ENCODE measurements at places on chromosomes 7 and 10.
A peak's percentile ranks its signal among the peaks of the same experiment; 100 is the strongest.

DNA sequence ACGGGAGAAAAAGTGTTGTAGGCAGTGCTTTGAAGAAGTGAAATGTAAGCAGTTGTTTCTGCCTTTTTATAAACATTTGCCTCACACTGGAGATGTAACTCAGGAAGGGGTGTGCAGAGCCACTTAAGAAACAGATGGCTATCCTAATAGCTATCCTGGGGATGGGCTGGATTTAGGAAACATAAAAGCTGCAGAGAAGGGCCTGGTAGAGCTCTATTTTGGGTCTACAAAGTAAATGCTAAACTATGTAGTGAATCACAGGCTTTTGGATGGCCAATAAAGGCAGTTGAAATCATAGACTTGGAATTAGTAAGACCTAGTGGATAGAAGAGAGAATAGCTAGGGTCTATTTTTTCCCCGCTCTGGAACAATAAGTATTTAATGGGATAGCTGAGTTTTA lies 79.9 kb upstream of the AGR3 start:
- DNase-seq, result no peak

GRCh38 chr7:158074896-158075632 lies 512.6 kb downstream of the PTPRN2 start:
- DNase-seq, result no peak

DNA sequence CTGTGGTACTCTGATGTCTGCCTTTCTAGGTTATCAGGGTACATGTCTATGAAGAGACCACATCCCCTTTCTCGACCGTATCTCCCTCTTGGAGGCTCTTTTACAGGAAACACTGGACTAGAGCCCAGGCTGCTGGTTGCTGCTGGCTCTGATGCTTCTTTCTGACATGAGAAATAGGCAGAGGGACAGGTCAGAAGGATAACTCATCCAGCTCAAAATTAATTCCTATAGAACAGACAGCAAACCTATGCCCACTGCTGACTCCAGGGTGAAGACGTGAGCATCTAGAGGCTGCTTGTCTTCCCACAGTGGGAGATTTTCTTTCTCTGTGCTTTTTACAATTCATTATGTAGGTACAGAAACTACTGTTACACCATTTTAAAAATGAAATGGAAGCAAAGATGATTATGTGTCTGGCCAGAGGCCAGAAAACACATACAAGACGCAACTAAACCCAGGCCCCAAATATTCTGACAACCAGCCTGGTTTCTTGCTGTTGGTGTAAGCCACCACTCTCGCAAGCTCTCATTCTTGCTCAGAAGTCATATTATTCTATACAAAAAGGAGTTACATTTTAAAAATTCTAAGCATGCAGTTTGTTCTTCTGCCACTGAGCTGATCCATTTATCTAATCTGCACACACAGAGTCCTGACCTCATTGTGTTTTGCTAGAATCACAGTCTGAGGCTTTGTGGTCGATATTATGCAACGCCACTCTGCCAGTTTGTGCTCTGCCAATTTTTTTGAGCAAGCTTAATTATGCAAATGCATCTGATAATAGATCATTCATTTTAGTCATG lies 424.3 kb downstream of the KIF20B start:
- no peak for DNase-seq

DNA sequence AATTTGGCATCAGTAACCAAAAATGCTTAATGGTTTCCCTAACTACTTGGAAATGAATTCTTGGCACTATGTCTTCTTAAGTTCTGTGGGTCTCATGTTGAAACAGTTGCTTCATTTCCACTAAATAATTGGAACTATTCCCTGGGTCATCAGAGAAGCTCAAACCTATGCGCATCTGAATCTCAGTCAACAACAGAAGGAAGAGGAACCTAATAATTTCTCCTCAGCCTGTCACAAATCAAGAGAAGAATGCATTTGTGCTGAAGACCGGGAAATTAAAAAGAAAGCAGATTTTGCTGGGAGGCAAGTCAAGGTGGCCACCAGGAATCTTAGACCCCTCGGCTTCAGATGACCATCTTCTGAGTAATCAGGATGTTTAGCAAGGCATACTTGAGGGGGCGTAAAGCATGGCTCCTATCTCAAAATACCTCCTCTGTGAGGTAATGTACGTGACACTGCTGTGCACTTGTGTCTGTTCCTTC lies 41.4 kb downstream of the TOMM7 start:
- no peak for DNase-seq

GRCh38 chr10:118373786-118374185 lies 31.7 kb upstream of the FAM204A start:
- no peak for DNase-seq

- DNase-seq, result no peak
Observed at GRCh38 chr10:110074758-110075671, 67.2 kb downstream of the ADD3 start.

- no peak for DNase-seq
Observed at GRCh38 chr7:22672846-22673680, 53.9 kb upstream of the IL6 start.

DNA sequence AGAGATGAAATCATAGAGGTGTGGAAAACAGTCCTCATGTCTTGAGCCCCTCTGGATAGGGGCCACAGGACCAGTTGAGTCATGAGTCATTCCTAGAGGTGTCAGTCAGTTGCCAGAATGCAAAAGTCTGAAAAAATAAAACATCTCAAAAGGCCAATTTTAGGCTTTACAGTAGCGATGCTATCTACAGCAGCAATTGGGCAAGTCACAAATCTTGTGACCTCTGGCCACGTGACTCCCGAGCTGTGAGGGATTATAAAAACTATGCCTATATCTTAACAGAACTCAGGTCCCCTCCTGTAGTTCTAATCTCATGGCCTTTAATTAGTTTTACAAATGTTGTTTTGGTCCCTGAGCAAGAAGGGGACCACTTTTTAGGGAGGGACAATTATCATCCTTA lies 15.6 kb upstream of the TAS2R41 start:
- no peak for DNase-seq

- DNase-seq, result no peak
Observed at GRCh38 chr7:39158367-39158766, 180.7 kb downstream of the POU6F2 start.

DNA sequence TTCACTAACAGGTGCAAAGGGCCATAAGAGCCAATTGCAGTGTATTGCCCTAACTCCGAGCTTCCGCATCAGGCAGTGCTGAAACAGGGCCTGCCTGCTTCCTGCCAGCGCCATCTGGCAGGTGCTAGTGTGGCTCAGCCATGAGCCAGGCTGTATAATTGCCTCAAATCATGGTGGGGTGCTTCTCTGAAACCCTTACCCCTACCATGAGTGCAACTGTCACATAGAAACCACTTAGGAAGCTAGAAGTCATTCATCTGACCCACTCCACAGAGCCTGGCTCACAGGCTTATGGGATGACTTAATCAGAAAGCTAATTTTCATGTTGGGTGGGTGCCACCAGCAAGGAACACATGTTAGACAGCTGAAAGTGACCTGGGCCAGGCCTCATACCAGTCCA lies 133.3 kb upstream of the LAMB4 start:
- no peak for DNase-seq

GRCh38 chr10:71432101-71432905 lies 35.6 kb downstream of the CDH23 start:
- DNase-seq, result no peak

DNA sequence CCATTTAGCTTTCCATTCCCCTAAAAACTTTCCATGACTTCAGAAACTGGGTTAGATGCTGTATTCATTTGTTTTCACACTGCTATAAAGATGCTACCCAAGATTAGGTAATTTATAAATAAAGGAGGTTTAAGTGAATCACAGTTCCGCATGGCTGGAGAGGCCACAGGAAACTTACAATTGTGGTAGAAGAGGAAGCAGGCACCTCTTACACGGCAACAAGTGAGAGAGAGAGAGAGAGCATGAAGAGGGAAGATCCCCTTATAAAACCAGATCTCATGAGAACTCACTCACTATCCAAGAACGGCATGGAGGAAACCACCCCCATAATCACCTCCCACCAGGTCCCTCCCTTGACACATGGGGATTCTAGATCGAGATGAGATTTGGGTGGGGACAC lies 336.8 kb downstream of the TFEC start:
- no peak for DNase-seq

DNA sequence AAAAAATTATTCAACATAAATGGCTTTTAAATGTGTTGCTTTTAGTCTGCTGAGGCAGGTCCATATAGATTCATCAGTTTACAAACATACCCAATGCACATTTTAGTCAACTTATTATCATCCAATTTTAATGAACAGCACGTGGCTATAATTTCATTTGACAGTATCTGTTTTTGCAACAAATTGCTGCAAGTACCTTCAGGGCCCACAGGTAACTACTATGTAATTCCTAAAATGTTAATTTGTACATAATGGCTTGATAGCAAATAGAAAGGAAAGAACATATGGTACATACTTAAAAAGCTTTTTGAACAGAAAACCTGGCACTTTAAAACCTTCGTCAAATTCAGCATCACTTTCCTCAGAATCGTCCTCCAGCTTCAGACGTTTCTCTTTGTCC lies 33.3 kb downstream of the ERCC6 start:
- DNase-seq, result no peak

DNA sequence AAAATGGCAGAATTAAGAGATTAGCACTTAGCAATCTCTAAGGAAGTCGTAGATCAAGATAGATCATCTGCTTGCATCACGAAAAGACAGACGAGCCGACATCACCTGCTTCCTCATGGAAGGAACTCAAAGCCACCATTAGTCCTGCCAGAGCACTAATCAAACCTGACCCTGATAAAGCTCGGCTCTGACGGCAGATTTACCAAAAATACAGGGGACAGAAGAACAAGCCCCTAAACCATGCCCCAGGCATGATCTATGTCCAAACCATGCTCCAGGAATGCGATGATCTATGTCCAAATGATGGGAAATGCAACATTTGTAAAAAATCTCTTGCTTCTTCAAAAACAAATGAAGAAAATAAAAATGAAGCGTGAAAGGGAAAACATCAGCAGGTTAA lies 182.8 kb downstream of the TCERG1L start:
- no peak for DNase-seq

DNA sequence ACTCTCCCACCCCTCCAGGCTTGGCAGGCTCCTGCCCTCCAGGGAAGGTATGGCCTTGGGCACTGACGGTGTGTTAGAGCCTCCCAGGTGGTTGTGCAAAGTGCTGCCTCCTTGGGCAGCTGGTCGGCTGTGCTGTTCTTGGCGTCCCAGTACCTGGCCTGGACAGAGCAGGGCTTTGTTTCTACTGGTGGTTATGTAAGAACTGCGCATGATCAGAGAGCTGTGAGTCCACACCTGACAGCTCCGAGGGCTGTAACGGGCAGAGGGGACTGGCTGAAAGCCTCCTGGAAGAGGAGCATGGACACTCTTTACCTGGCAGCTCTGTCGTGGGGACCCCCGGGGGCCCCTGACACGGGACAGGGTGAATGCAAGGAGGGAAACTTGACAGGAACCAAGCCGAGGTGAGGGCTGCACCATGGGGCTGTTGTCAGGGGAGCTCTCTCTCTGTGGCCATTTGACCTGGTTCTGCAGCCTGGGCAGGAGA lies 3.1 kb upstream of the SFRP5 start:
- no peak for DNase-seq

- no peak for DNase-seq
Observed at GRCh38 chr10:30558411-30558810, 71.1 kb downstream of the LYZL2 start.

- peak; percentile 63 for DNase-seq
Observed at GRCh38 chr7:130277763-130278643, 11.3 kb downstream of the CPA2 start.

DNA sequence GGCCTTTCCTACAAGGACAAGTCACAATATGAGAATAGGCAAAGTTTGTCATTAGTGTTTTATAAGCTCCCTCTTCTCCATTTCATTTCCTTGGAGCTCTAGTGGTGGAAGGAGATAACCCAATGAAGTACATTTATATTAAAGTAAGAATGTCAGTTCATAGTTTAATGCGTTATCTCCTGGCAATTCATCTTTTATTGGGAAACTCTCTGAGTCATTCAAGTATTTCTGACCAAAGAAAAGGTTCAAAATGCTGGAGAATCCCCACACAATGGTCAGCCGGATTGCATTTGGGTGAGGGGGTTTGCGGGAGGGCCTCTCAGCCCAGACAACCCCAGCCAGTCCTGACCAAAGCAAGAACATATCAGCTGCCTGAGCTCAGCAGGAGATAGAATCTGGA lies 321.5 kb upstream of the NRP1 start:
- no peak for DNase-seq

DNA sequence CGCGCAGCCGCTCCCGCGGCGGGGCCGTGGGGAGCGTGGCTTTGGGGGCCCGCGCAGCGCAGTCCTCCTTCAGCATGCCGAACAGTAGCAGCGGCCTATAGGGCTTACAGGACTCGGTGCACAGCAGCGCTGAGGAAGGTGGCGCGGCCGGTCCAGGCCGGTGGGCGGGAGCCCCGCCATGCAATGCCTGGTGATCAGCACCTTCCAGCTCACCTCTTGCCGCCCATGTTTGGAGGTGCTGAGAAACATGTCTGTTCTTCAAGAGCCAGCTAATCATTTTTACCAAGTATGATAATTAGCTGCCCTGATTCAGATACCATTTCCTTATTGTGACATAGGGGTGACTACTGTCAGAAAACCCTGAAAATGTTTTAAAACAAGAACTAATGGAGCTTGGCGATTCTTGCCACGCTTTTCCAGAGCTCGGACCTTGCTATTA lies 33.5 kb upstream of the SFTPD start:
- DNase-seq, result no peak

GRCh38 chr7:99667179-99667578 lies 12.6 kb downstream of the CYP3A5 start:
- DNase-seq, result no peak

DNA sequence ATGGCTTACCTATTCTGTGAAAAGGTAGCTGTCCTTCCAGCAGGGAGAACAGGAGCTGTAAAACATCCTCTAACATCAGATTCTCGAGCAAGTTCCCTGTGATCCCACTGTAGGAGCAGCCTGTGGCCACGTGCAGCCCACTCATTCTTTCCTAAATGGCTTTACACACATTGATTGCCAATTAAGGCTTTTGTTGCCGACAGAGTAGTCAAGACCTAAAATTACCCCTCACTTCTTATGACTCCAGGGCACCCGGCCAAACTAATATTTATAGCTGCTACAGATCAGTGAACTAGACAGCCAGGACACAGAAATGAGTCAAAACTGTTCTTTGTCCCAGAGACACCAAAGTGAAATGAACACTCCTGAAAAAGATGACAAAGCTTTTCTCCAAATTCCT lies 832.1 kb downstream of the SORCS3 start:
- DNase-seq, result no peak

GRCh38 chr7:78002021-78002420 lies 203.4 kb downstream of the PHTF2 start:
- DNase-seq, result no peak
